Right ventricle myocardium inferior (tissue), 1 donor: ENCODE measurements at places on chromosomes 2 and 18.

GRCh38 chr18:54843314-54843713 lies 15.0 kb downstream of the RAB27B start:
- DNase-seq: no peak

DNA sequence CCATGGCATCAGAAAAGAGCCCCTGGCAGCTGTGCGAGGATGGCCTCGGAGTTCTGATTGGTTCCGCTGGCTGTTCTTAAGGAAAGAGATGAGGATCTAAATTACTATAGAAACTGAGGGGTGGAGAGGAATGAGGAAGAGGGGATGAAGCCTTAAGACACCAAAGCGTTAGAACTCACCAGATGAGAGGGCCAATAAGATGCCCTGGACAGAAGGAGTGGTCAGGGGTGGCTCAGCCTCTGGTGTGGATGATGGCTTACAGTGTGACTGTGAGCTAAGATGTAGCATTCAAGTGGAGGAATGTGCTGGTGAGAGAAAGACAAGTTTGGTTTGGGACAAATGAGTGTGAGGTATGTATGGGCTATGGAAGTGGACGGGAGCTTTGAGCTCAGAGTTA lies 97.8 kb downstream of the ZFP36L2 start:
- DNase-seq: no peak

DNA sequence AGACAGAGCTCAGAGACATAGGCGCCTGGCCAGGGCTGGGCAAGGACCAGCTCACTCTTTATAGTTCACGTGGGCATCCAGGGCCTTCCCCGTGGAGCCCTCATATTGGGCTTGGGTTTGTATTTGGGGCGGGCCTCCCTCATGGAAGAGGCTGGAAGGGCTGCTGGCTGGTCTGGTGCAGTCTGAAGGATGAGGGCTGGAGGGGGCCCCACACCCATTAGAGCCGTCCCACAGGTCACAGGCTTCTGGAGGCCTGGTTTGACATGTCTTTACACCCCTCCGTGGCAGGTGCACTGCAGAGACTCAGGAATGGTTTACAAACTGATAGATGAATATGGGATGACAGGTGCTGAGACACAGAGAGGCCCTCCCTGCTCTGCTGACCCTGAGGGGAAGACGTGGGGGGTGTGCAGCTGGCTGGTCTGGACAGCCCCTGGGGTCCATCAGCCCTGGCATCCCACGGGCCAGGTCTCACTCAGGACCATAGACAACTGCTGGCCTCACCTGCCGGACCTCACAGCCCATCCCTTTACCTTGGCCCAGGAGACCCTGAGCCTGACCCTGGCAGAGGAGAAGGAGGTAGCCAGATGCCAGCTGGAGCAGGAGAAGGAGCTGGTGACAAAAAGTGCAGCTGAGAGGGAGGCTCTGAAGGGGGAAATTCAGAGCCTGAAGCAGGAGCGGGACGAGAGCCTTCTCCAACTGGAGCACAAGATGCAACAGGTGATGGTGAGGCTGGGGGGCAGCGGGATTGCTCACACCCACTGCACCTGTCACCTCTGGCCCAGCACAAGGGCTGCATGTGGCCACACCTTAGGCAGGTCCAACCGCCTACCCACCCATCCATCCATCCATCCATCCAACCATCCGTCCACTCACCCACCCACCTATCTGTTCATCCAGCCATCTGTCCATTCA lies 43.9 kb downstream of the CROCC2 start:
- DNase-seq: peak; percentile 44

DNA sequence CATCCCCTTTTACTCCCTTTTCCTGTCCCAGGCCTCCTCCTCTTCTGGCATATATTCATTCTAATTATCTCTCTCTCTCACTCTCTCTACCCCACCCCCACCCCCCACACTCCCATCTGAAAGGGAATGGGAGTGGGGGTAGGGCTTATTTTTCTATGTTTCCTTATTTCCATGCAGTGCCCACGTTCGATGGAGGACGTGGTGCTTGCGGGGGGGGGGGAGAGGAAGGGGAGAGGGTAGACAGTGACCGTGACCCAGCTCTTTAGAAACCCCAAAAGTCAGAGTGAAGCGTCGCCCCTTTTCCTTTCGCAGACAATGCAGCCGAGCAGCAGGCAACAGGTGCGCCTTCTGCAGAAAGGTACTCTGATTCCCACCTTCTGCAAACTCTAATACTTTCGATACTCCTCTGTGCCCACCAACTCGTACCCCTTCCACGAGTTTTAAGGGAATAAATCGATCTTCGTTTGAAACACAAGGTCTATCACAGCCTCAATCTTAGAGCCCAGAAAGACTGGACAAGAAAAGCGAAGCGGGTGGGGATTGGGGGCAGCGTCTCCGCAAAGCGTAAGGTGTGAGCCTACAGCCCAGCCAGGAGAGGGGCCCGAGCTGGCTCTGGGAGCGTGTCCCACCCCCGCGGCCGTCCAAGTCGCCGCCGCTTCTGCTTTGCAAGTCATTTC lies 891 bp upstream of the NR4A2 start:
- DNase-seq: peak; percentile 43

DNA sequence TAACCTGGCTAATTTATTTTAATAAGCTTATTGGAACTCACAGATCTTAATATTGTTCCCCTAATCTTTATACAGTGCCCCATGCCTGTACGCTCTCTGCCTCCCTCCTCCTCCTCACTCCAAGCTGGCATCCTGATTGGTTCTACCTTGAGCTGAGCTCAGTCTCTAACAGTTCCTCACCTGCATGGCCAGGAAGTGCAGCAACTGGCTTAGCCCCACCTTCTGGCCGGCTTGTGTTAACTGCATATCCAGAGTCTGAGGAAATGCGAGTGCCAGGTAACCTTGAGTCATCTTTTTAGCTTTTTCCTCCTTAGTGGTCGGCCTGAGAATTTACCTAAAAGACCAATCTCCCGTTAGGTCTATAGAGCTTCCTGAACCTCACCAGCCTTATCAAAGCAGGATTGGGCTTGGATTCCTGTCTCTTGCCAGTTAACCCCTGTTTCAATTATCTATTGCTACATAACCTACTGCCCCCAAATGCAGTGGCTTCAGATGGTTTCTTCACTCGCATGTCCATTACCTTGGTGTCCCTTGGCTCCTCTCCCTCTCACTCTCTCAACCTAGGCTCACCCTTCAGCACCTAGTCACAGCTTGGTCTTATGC lies 89.5 kb upstream of the STK39 start:
- no peak for DNase-seq

DNA sequence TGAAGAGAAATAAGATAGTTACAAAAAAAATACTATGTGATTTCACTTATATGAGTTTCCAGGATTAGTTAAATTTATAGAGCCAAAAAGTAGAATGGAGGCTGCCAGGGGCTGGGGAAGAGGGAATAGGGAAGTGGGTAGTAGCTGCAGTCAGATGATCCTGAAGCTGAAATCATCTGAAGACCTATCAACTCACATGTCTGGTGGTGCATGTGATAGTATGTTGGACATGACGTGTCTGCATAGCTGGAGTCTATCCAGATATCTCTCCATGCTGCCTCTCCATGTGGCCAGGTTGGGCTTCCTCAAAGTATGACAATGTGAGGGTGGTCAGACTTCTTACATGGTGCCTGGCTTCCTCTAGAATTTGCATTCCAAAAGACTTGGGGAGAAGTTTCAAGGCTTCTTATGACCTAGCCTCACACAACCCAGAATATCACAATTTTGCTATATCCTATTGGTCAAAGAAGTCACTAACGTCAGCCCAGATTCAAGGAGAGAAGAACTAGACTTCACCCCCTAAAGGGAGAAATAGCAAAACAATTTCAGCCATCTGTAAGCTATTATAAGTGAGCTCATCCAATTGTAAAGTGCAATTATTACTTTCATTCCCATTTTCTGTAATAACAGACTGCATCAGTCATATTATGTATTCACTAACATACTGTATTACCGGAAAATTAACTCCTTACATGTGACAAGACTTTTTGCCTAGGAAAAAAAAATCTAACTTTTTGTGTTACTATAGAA lies 14.0 kb upstream of the ZNF396 start:
- no peak for DNase-seq

- DNase-seq: no peak
Observed at GRCh38 chr2:157486596-157487270, 42.8 kb upstream of the CYTIP start.

DNA sequence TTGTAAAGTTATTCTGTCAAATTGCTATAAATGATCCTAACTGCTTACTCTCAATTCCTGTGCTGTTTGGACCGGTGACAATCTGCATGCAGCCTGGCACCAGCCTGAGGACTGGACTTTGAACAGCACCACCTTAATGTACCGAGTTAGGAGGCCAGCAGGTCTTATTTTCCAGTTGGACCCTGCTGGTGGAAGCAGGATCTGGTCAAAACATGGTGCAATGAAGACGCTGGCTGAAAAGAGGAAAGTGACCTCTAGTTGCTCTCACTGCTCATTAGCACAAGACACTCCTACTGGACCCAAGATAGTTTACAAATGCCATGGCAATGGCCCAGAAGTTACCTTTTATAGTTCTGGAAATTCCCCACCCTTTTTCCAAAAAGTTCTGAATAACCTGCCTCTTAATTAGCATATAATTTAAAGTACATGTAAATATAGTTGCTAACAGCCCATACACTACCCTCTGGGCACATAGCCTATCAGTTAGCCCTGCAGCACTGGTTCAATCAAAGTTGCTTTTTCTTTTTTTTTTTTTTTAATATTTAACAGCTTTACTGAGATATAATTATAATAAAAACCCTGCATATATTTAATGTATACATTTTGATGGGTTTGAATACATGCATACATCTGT lies 35.8 kb downstream of the RBKS start:
- DNase-seq: no peak

- no peak for DNase-seq
Observed at GRCh38 chr2:239870276-239870675, 154.9 kb downstream of the NDUFA10 start.

DNA sequence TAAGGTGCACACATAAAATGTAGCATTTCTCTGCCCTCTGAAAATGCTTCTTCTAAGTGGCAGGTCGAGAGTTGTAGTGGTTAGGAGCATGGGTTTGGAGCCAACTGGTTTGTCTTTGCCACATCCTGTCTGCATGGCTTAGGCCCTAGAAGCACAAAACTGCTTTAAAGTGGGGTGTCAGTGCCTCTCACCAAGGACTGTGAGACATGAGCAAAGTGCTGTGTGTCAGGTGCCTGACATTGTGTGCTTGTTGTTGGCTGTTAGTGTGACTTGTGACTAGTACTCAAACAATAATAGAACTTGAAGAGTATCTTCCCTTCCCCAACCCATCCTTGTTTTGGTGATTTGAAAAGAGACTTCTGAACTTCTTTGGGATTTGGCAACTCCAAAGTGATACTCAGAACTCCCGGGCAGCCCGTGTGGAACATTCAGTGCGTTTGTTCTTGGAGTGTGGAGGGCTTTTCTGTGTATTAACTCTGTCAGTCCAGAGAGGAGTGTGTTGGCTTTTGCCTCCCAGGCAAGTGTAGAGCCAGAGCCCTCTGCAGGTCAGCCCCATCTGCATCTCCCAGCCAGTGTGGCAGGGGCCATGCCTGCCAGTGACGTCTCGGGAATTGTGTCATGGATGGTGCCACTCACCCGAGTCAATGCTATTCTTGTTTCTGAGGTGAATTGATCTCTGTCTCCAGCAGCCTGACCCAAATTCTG lies 5.0 kb downstream of the MGAT5 start:
- peak; percentile 78 for DNase-seq

GRCh38 chr2:161238265-161238559 lies 70.0 kb upstream of the PSMD14 start:
- no peak for DNase-seq

GRCh38 chr2:74079522-74080341 lies 68.0 kb downstream of the BOLA3 start:
- DNase-seq: no peak

GRCh38 chr2:149028377-149028776 lies 10.1 kb upstream of the LYPD6B start:
- no peak for DNase-seq

DNA sequence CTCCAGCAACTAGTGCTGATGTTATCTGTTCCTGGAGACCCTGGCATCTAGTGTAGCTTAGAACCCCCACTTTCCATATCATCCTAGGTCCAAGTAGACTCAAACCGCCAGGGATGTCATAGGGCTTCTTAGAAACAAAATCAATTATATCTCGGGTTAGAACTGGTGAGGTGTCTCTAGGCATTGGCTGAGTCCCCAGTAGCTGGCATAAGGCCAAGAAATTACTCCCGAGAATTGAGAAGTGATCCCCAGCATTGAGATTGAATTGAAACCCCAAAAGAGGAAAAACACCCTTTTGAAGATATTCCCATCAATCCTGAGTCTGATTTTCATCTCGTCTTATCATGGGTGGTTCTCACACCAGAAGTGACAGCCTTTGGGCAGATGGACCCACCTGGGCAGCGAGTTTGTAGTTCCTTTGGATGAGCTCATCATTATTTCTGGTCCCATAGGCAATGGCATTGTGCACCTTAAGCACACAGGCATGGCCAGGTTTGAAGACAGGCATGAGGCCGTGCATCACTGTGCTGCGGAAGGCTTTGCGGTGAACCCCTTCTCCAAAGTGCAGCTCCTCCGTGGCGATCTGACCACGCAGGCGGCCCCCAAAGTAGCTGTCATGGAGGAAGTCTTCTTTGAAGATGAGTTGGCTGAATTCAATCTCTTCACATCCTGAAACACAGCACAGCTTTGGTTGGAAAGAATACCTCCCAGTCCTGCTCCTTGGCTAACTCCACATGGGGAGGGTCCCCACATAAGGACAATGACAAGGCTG lies 112.2 kb downstream of the ALPK2 start:
- DNase-seq: no peak

GRCh38 chr2:232741294-232741693 lies 35.1 kb downstream of the KCNJ13 start:
- no peak for DNase-seq

DNA sequence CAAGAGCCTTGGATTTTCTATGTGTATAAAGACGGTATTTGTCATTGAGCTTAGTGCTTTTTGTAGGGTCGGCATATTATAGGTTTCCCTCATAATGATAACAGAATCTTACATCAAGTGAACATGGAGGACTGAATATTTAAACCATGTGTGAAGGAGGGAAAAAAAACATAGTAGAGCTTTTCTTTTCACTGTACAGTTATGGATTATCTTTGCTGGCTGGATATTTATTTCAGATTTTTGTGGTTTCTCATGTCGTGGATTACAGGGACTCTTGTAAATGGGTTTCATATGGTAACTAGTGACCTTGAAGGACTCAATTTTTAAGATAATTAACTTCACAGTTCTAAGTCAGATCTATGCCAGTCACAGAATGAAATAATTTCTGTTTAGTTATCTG lies 330.2 kb upstream of the NRP2 start:
- DNase-seq: no peak

- no peak for DNase-seq
Observed at GRCh38 chr18:44197832-44198611, 482.7 kb upstream of the SETBP1 start.

- no peak for DNase-seq
Observed at GRCh38 chr2:132497591-132497990, 81.0 kb downstream of the GPR39 start.

DNA sequence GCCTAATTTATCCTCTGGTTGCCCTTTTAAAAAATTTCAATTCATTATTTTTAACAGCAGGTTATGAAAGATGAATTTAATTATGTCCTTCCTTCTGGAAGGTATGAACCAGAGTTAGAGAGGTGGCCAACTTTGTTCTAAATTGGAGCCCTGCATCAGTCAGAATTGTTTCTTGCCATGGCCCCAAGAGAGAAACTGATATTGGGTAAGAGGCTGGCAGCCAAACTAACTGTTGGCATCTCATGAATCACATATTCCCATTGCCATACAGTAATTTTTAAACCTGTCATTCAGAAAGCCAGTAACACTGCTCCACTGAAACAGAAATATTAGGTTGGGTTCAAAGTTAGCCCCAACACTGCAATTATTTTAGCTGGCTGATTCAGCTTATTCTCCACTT lies 67.4 kb downstream of the SMAD2 start:
- no peak for DNase-seq

- DNase-seq: no peak
Observed at GRCh38 chr2:107338059-107338458, 452.1 kb upstream of the ST6GAL2 start.

- DNase-seq: no peak
Observed at GRCh38 chr2:106126705-106127281, 67.3 kb downstream of the UXS1 start.
